ENCODE measurements at places on chromosomes 16 and 17. TPM values are rescaled to one million over a fixed set of nuclear protein-coding genes. Genes with fewer than 3 reads are reported as not detected.
A peak's percentile ranks its signal among the peaks of the same experiment; 100 is the strongest.

- DNase-seq = no peak
These were observed 733 bp downstream of the CHRNB1 start for GRCh38 chr17:7445619-7445968.

DNA sequence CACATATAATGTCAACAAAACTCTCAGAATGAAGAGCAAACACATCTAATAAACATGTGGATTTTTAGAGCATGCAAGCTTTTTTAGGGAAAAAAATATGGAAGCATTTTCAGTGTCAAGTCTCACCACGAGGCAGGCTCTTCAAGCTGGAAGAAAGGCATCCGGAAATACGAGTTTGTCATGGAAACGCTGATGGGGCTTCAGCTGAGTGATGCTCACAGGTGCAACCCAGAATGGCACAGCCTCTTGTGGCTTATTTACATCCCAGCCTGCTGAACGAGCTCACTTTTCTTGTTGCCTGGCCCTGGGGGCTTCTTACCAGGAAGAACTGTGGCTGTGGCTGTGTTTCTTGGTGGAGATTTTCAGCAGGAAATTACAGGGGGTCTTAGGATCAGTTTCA lies 24.1 kb upstream of the DYNLL2 start:
- no peak for DNase-seq

DNA sequence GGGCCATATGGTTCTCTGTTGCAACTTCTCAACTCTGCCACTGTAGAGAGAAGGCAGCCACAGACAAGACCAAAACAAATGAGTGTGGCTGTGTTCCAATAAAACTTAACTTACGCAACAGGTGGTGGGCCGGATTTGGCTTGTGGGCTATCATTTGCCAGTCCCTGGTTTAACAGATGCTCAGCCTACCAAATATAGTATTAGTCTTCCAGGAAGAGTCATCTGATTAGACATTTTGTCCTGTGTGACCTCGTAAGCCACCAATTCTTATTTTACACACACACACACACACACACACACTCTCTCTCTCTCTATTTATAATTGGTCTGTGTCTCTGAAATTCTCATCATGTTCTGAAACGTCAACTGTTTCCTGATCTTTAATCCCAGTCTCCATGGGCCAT lies 245.9 kb downstream of the XYLT1 start:
- DNase-seq = peak; percentile 57

DNA sequence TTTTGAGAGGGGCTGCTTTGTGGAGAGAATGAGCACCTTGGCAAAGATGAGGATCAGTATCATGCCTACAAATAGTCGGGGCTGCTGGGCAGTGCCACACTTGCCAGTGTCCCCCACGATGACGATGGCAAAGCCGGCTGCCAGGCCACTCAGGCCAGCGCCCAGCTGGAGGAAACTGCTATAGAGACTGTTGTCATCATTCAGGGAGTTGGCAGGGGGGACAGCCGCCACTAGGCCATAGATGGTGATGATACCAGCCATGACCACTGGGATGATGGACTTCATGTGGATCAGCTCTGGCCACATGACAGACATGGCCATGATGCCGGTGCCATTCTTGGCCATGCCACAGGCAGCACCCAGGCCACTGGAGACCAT lies 23.8 kb downstream of the MINK1 start:
- no peak for DNase-seq

GRCh38 chr17:7262192-7262934 lies at the start of gene CLDN7:
Gene CLDN7, minus strand, starts transcription at chr17:7262478. Its CDS starts 435 bp downstream, at chr17:7262043.
- no peak for DNase-seq

DNA sequence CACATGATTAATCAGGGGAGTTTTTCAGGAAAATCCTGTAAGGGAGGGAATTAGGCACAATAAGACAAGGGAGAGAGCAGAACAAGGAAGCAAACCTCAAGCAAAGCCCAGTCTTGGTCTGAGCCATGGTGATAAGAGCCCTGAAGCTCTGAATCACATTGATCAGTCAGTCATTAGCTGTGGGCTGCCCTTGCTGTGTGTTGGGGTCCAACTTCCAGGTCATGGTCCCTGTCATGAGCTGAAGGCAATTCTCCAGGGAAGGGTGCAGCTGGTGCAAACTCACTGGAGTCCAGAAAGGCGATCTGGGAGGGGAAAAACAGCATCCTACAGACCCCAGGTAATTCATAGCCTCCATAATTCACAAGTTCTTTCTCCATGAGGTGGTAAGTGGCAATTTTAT lies 89.9 kb downstream of the CYLD start:
- DNase-seq = no peak

DNA sequence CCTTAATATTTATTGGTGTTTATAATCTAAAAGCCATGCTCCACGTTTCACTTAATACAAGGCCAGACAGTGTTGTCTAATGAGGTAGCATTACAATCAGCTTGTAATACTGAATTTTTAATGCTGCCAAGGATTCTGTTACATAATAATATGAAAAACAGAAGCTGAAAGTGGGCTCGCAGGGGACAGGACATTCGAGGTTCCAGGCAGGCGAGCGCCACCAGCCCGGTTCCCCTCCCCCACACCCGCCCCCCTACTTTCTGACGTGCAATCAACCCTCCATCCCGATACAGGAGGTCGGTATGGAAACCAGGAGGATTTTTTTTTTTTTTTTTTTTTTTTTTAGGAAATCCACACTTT lies 6.2 kb upstream of the ZFHX3 start:
- DNase-seq = no peak

DNA sequence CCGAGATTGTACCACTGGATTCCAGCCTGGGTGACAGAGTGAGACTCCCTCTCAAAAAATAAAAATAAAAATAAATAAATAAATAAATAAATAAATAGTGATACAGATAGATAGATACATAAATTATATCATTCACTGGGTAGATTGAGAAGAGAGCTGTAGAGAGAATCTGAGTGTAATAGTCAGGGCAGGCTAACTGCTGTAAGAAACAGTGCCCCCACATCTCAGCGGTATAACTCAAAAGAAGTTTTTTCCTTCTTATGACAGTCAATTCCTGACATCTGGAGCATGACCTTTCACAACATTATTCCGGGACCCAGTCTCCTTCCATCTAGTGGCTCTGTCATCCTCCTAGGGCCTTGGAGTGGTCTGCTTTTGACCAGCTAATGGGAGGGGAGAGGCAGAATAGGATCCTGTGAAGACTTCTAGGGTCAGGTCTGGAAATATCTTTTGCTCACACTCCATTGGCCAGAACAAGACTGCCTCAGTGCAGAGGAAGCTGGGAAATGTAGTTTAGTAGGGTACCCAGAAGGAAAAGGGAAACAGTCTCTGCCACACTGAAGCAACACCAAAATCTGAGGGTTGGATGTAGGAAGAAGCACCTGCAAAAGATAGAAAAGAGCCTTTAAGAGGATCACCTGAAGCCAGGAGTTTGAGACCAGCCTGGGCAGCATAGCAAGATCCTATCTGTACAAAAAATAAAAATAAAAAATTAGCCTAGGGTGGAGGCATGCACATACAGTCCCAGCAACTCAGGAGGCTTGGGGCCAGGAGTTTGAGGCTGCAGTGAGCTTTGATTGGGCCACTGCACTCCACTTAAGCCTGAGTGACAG lies 3.0 kb upstream of the QPRT start:
- DNase-seq = peak; percentile 21

- no peak for DNase-seq
These were observed 45.2 kb upstream of the GSG1L start for GRCh38 chr16:28108590-28109247.

- no peak for DNase-seq
These were observed 13.0 kb downstream of the IRX3 start for GRCh38 chr16:54273566-54273965.

DNA sequence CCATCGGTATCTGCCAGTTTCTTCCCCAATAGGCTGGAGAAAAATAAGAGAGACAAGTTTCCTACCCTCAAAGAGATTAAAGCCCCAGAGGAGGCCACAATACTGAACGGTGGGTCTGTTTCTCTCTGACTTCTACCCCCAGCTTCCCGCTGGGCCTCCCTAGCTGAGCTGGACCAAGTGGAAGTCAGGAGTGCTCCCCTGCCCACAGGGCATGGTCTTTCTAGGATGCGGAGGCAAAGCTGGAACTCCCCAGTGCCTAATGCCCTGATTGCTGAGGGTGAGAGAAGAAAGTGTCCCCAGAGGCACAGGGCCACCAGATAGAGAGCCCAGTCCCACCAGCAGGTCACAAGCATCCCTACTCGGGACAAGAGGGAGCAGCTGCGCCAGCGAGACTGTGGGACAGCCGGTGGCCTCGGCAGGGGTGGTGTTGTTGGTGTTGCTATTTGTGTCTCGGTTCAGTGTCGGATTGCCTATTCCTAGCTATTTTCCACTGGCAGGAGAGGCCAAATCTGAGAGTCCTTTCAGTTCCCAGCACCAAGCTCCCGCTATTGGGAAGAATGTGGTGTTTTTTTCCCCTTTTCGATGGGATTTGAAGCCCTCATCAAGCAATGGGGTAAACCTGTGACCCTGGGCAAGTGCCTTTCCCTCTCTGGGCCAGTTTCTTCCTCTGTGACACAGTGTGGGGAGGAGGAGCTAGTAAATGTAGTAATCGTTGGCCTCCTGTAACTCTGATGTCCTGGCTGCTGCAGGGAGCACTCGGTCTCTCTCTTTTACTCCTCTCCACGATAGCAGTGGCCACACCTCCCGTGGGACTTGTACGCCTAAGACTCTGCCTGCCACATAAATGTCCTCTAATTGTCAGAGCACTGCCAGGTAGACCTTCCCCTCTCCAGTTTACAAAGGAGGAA lies 22.5 kb upstream of the TBX2 start:
- no peak for DNase-seq

GRCh38 chr16:67661886-67662652 lies 1.3 kb downstream of the PARD6A start:
- DNase-seq = no peak

GRCh38 chr17:71338396-71338795 lies 782.4 kb upstream of the SOX9 start:
- DNase-seq = peak; percentile 67

GRCh38 chr16:88010343-88010967 lies 59.2 kb downstream of the BANP start:
- DNase-seq = no peak

DNA sequence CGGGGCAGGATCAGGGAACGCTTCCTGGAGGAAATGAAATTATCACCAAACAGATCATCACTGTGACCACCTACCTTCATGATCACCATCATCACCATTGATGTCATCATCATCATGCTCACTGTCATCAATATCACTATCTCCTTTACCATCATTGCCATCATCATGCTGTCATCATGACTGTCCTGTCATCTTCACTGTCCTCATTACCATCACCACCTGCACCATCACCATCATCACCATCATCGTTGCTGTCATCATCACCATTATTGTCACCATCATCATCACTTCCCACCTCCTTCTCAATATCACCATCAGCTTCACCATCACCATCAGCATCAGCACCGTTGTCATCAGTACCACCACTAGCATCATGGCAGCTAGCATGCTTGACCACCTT lies 65.3 kb downstream of the NTN1 start:
- no peak for DNase-seq

- no peak for DNase-seq
These were observed 55.2 kb upstream of the ERN1 start for GRCh38 chr17:64185101-64185500.

AATK gene
- total RNA-seq = 0.17 TPM

PPP1R9B gene
- 28.8 TPM for total RNA-seq

SRCAP gene
- total RNA-seq = 1.6 TPM

CHST6 gene
- 0.51 TPM for total RNA-seq

LRRC37A gene
- total RNA-seq = 0.11 TPM

KRTAP17-1 gene
- total RNA-seq = not detected

HCFC1R1 gene
- 4.7 TPM for total RNA-seq

PLXDC1 gene
- total RNA-seq = 0.11 TPM

TVP23A gene
- not detected for total RNA-seq

HAGHL gene
- total RNA-seq = 4.3 TPM
